ENCODE measurements at places on chromosomes 3 and 15.

DNA sequence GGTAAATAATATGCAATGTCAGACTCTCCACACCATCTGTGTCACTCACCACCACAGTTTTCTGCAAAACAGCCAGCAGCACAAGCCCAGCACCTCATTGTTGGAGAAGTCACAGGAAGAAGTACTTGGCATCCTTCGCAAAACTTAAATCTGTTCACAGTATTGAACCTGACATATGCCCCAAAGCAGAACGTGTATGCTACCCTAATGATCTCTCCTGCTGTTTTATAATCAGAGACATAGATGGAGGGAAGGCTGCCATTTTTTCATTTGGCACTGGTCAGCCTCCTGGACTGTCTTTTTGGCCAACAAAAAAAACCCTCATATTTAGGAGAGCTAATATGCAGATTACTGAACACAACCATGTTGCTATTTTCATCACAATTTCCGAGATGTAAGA, 1272.9 kb downstream of the ROBO1 start:
- no peak for DNase-seq

- no peak for DNase-seq
Measured at GRCh38 chr15:51313074-51313393, 25.4 kb downstream of the CYP19A1 start.

- no peak for DNase-seq
Measured at GRCh38 chr3:69791919-69792399, 52.7 kb downstream of the MITF start.

DNA sequence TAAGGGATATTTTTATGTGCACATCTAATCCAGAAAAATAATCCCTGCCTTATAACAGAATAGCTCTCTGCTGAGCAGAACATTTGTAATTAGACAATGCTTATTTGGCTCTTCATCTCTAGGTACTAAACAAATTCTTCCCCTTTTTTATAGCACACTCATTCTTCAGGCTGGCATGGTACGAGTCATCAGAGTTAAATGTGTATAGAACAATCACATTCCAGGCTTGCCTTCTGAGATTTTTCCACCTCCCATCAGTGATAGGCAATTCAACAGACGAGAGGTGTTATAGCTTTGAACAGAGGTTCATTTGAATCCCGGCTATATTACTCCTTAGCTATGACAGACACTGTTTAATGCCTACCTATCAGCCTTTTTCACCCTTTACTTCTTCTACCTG, 21.4 kb upstream of the SPPL2A start:
- DNase-seq = no peak

DNA sequence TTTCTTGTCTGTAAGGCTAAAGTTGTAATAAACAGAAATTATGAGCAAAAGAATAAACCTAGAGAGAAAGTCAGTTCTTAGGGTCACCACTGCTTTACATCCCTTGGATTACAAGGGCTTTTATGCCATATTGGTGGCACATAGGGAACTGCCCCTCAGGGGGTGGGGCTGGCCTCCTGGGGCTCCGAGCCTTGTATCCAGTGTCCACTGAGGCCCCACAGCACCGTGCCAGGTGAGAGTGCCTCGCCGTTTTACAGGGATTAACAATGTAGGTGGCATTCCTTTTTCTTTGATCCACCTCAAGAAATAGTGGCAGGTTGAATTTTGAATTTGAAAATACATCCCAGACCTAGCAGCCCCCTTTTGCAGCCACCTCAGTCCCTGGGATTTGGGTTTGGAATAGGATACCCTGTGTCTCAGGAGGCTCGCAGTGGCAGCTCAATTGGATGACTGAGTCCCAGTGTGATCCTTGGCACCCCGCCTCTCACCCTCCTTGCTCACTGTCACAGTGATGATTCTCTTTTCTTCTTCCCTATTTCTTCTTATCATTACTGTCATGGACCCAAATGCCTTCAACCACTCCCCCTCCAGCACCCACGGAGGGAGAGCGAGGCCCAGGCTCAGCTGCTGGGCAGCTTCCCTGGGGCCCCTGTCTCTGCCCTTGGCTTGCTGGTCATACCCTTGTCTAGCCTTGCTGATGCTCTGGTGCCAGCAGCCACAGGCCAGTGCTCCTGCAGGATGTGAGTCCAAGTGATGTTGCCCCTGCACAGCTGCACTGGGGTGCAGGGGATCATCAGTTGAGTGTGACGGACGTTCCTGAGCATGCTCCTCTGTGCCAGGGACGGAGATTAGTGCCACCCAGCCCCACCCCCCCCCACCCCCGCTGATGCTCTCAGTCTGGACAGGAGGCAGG, 137.9 kb downstream of the DNAJB8 start:
- no peak for DNase-seq

GRCh38 chr15:101359365-101359947, 64.4 kb upstream of the SNRPA1 start:
- no peak for DNase-seq

DNA sequence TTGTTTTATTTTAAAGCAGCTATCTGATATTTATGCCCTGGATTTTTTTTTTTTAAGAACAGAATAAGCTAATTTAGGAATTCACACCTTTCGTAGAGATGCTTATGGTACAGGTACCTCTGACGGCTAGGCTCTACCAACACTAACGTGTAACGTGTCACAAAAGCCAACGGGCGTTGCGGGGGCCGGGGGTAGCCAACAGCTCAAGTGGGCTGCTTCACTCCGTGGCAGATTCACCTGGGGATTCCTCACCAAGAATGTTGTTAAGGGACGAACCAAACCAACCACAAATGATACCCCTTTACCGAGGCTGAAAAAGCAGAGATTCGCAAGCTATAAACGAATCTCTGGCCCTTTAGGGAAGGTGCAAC, 1.0 kb downstream of the TMCC1 start:
- DNase-seq = peak; percentile 1

DNA sequence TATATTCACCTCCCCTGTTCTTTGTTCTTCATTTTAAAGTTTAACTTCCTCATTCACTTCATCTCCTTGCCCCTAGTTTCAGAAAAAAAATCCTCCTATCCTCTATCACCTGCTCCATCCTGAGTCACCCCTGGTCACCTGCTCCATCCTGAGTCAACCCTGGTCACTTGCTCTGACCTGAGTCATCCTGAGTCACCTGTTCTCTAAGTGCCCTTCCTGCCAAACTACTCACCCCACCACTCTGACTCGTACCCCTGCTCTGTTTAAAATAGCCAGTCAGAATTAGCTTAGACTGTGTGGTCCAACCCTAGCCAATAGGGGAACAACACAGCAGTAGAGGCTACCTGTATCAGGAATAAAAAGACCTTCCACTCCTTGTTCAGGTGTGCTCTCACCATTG, 716.9 kb downstream of the ZBBX start:
- DNase-seq = no peak

DNA sequence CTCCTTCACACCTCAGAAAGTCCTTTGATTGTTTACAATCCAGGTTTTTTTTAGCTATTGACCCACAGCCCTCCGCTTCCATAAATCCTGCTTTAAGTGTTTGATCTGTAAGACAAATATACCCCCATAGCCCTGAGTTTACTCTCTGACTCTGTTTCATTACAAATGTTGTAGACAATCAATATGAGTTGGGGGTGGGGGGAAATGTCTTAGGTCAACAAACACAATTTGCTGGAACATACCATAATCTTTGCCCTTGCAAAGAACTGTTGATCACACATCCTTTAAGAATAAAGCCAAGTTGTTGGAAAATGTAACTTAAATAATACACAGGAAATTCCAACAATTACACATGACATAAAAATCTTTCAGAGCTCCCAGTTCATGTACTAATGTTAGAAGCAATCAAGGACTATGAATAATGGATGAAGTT, 301.8 kb upstream of the SEMA6D start:
- no peak for DNase-seq

DNA sequence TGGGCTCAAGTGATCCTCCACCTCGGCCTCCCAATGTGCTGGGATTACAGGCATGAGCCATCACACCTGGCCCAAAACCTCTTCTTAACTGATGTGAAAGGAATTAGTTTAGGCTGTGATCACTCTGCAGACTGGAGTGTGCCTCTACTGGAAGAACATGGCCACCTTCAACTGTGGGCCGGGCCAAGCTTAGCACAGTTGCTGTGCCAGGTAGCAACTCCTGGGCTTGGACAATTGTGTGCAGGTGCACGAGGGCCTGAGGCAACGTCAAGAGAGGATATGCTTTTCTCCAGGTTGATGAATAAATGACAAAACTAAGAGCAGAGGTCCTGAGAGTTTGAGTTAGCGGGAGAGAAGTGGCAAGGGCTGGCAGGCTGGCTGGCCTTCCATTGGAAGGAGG, 6.5 kb downstream of the FAH start:
- no peak for DNase-seq

GRCh38 chr15:91921188-91921842, 67.8 kb downstream of the SLCO3A1 start:
- peak; percentile 13 for DNase-seq

DNA sequence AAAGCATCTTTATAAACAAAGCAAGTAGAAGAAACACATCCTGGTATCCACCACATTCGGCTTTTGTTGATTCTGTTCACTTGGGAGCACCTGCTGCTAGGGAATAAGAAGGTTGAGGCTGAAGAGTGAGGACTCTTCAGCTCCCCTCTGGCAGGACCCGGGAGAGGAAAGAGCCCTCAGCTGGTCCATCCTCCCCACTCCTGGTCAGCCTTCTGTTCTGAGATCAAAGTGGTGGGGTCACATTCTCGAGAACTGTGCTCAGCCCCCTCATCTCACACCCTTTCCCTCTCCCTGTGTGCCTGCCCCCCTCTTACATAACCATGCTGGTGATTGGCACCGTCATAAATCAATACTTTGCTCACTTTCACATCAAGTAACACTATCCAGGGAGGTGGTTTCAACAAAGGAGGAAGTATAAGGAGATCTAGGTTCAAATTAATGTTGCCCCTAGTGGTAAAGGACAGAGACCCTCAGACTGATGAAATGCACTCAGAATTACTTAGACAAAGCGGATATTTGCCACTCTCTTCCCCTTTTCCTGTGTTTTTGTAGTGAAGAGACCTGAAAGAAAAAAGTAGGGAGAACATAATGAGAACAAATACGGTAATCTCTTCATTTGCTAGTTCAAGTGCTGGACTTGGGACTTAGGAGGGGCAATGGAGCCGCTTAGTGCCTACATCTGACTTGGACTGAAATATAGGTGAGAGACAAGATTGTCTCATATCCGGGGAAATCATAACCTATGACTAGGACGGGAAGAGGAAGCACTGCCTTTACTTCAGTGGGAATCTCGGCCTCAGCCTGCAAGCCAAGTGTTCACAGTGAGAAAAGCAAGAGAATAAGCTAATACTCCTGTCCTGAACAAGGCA, at the start of gene NR1I2:
Gene NR1I2 (plus strand): TSS at position 772 of the 869 bp plus-strand sequence.
- no peak for DNase-seq

GRCh38 chr3:82676356-82677026, 915.0 kb upstream of the GBE1 start:
- DNase-seq = no peak

All from CD8-positive, alpha-beta memory T cell (primary cell).